Panc1 (cell line): ENCODE measurements at places on chromosomes 2 and 18.

- DNase-seq: no peak
Observed at GRCh38 chr18:76894566-76895346, 72.4 kb downstream of the ZNF236 start.

GRCh38 chr2:112061840-112062239, 6.8 kb downstream of the TMEM87B start:
- no peak for DNase-seq

DNA sequence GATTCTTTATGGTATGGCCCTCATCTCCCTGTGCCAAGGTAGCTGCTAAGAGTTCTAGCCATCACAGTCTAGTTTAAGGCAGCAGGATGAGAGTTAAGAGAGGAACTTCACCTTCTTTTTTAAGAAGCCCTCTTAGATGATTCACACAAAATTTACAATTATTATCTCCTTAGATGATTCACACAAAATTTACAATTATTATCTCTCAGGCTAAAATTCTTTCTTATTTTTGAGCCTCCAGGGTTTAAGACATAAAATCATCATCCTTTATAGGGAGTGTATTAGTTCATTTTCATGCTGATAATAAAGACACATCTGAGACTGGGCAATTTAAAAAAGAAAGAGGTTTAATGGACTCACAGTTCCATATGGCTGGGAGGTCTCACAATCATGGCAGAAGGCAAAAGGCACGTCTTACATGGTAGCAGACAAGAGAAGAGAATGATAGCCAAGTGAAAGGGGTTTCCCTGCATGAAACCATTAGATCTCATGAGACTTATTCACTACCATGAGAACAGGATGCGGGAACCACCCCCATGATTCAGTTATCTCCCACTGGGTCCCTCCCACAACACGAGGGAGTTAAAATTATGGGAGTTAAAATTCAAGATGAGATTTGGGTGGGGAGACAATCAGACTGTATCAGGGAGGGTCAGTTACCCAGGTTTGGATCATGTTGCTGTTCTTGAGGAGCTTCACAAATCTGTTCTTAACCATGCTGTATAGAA, 133.0 kb upstream of the MYO3B start:
- DNase-seq: no peak

GRCh38 chr2:197254776-197255530, 55.6 kb downstream of the ANKRD44 start:
- DNase-seq: no peak

DNA sequence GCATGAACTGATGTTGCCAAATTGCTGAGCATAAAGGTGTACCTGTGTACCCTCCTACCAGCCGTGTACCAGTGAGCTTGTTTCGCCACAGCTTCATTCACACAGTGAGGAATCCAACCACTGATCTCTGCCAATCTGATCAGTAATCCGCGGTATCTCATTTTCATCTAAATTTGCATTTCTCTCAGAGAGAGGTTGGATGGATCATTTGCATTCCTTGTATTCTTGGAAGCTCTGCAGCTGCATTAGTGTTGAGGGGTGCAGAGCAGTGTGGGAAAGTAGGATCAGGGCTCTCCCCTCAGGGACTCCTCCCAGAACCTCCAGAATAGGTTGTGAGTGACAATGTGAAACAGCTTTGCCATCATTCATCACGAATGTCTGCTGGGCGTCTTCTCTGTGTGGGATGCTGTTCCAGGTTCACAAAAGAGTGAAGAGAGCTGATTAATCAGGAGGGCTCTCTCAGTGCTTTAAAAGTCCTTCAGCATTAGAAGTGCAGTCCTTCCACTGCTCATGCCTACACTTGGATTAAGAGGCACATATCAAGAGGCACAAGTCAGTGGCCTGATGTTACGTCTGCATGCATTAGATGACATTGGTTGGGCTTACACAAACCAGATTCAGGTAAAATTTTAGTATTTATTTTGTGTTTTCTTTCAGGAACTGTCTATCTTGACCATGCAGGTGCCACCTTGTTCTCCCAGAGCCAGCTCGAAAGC, 7.5 kb downstream of the MOCOS start:
- DNase-seq: no peak

- no peak for DNase-seq
Observed at GRCh38 chr2:55616551-55617174, 759 bp downstream of the PPP4R3B start.

GRCh38 chr2:36952748-36953197, 13.6 kb downstream of the STRN start:
- no peak for DNase-seq

DNA sequence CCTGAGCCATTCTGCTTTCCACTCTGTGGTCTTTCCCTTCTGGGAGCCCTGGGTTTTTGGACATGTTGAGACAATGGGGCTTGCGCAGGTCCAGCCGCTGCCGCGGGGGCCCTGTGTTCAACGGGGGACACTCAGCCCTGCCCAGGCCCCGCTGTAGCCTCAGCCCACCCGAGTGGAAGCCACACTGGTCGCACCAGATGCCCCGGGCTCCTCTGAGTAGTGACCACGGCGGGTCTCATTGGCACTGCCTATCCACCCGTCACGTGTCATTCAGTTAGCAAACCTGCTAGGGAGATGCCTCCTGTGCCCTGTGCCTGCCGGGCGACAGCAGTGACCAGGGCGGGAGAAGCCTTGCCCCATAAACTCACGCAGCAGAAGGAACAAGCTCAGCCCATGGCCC, 19.1 kb downstream of the D2HGDH start:
- DNase-seq: no peak

DNA sequence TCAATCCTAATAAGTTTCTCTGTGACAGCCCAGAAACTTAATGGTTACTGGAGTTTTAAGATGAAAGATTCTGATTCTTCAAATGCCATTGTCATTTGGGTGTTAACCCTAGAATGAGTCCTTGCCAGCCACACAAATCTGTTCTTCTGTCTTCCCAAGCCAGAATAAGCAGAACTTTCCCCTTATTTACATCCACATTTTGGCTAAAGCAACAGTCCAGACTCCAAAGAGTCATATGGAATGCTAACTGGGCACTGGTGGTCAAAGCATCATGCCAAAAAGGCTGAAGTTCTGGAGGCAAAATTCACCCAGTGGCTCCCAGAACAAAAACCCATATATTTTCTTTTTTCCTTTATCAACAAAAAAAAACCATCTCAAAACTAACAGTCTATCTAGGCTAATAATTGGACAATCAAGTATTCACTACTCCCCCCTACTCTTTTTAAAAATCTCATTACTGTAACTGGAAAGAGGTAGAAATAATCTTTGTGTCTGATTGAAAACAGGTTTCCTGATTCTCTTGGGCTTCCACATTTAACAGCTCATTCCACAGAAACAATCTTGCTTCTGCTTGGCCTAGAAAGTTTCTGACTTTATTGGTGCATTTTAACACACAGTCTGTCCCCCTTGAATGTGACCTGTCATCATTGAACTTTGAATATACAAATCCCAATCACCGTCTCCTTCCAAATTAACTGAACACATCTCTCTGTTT, 89.6 kb upstream of the SETBP1 start:
- no peak for DNase-seq

DNA sequence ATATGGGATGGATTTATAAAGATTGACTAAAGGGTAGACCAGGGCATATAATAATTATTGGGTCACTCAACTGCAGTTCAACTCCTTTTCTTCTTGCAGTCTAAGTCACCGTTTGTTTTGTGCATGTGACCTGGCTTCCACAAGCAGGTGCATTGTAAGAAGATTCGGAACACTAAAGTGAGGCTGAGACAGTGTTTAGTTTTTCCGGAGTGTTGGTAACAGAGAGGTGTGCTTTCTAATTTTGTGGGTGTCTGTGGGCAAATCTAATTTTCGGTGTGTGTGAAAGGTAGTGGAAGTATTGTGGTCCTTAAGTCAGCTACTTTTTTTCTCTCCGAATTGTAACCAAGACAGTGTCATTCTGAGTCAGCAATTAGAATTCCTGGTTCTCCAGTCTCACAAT, 184.5 kb downstream of the CDH19 start:
- DNase-seq: no peak

DNA sequence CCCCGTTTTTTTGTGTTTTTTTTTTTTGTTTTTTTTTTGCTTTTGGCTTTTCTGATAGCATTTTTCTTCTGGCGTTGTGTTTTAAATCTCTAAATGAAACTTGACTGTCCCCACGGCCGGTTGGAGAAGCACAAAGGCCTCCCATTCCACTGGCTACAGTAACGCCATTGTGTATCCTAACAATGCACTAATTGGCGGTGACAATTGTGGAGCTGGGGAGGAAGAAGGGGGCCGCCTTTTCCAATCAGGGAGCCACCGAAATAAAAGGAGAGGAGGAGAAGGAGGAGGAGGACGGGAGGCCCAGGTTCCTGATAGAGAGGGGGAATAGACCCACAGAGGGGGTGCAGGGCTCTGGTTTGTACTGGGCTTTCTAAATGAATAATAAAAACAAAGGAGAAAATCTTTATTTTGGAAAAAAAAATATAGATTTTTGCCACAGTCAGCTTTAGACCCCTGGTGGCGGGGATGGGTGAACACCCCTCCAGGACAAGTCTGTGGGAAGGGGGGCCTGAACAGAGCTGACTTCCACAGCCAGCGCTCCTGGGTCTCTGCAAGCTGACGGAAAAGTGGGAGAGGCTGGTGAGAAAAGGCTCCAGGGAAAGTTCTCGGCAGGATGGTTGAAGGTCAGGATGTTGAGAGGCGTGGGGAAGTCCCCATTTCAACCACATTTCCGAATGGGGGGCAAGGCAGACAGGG, 43.7 kb upstream of the FZD5 start:
- no peak for DNase-seq

- no peak for DNase-seq
Observed at GRCh38 chr2:129796801-129797488, 182.5 kb upstream of the RAB6C start.

DNA sequence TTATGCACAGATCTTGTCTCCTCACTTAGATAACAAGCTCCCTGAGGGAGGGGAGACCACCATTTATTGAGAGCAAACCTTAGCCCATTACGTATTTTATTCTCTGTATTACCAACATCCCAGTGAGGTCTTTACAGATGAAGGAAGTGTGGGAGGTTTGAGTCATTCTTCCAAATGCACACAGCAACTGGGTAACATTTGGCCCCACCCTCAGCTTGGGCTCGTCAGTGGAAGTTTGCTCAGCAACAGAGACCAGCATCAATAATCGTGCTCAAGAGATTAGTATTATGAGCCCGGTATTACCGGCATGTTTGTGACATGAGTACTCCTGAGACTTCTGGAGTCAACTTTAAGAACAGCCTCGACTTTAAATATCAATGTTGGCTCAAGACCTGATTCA, 168.6 kb downstream of the ETAA1 start:
- no peak for DNase-seq

GRCh38 chr18:75226956-75227316, 16.3 kb downstream of the TSHZ1 start:
- no peak for DNase-seq

DNA sequence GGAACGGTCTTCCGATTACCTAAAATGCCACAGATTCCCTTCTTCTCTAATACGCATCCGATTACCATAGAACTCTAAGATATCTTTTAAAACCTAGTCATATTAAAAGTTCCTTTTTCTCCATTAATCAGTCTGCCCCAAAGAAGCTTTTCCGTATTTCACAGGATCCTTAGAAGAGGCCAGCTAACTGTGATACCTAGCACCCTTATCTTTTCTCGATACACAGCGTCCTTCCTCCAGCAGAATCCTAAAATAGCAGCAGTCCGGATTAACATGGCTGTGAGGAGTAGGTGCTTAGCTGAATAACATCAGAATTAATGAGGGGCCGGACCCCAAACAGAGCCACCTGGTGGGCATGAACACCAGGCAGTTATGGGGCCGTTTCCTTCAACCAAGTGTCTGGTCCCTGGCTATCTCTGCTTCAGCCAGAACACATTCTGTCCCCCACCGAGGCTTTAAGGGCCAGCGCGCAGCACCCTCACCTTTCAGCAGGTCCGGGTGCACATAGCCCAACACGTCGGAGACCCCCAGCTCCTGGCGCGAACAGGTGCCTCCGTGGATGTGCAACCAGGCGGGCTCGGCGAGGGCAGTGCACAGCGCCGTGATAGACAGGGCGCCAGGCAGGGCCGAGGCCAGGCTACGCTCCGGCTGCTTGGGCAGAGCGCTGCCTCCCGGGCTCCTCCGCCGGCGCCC, 995 bp downstream of the TMEM127 start:
- no peak for DNase-seq

DNA sequence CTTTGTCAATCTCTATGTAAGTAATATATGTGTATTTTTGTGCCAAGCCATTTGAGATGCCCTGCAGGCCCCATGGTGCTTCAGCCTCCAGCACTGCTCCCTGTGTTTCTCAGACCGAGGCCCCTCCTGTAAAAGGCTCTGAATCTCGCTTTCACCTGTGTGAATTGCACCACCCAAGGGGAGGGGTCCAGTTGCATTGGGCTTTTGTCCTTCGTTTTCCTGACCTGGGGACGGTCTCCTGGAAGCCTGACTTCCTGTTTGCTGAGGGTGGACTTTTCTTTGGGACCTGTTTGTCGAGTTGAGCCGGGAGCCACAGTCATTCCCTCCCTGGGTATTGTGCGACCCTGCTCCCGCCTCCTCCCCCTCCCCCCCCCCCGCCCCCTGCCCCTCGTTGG, 48.9 kb downstream of the AGAP1 start:
- DNase-seq: no peak

DNA sequence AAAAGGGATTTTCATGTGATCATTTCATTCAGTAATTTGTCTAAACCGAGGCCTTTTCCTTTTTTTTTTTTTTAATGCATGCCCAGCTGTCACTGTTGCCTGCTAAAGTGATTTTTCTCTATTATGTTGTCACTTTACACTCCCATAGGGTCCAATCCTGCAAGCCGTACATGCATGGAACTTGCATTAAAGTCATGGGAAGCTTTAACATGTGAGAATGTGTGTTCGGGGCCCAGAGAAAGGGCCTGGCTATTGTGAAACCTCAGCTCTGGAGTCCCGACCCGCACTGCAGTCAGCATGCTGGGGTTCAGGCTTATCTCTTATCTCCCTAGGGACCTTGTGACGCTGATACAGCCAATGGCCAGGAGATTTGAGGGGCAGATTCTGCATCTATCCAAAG, 474.6 kb downstream of the SLC4A3 start:
- no peak for DNase-seq

DNA sequence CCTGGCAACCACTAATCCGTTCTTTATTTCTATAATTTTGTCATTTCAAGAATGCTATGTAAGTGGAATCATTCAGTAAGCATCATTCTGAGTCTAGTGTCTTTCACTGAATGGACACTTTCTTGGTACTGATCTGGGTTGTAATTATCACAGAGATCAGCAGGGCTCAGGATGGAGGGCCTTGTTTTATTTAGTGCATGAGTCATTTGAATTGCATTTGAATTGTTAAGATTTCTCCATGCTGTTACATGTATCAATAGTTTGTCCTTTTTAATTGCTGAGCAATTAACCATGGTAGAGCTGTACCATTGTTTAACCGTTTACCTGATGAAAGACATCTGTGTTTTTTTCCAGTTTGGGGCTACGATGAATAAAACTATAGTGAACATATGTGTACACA, 256.4 kb downstream of the THSD7B start:
- no peak for DNase-seq

GRCh38 chr18:48955830-48956261, 5.1 kb upstream of the SMAD7 start:
- no peak for DNase-seq

DNA sequence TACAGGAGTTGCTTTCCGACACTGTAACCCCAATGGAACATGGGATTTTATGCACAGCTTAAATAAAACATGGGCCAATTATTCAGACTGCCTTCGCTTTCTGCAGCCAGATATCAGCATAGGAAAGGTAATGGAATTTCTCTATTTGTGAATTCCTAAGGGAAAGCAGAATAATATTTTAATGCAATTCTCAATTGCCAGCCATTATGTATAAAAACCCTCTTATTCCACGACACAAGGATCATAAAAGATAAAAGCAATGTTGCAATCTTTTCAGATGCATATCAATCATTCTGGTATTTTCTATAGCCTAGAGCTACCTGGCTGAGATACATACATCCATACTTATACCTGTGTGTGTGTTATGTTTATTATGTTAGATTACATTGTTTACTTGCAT, 31.2 kb downstream of the PTH2R start:
- DNase-seq: no peak
